ENCODE measurements at places on chromosomes 1 and 21.

DNA sequence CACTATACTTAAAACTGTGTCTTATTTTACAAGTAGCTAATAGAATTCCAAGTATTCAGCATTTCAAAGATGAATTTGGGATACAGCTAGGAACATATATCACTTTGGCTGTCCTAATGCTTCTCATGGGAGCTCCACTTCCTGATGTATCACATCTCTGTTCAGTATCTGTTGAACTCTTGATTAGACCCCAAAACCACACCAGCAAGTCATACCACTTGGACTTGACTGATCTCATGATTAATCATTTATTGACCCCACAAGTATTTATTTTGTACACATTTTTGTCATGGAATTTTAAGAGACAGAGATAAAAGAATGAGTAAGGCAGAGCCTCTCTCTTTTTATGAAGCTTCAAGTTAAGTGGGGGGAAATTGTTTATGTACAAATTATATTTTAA lies 30.0 kb downstream of the TMPRSS15 start:
- H3K4me3 ChIP-seq = no peak overlapping the region
- H3K36me3 ChIP-seq = no peaks in the 10 kb centered on the region
- H3K27me3 ChIP-seq = no peaks in the 10 kb centered on the region
- DNase-seq = no peak
- H3K27ac ChIP-seq = no peak overlapping the region

GRCh38 chr1:56816264-56816663 lies 2.9 kb downstream of the FYB2 start:
- DNase-seq = no peak
- H3K27ac ChIP-seq = no peak overlapping the region
- H3K27me3 ChIP-seq = no peaks in the 10 kb centered on the region
- H3K4me3 ChIP-seq = no peak overlapping the region
- peaks cover 13% of the 10 kb centered on the region for H3K4me1 ChIP-seq
- no peaks in the 10 kb centered on the region for H3K36me3 ChIP-seq

DNA sequence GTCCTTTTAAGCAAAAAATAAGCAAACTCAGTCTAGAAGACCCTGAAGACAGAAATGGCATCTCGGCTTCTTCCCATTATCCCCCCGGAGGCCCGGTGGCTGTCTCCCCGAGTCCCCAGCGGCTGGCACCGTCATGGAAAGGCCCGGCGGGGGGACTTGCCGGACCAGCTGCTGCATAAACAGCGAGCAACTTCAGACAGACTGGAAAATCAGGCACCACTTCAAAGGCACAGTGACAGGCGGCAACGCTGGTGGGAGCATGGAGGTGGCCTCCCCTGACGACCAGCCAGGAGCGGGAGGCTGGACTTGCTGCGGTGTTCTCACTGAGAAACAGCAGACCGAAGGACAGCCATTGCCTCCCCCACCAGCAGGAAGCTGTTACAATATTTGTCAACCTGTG lies 18.4 kb upstream of the C1QA start:
- no peaks in the 10 kb centered on the region for H3K36me3 ChIP-seq
- no peak overlapping the region for H3K4me3 ChIP-seq
- no peak for DNase-seq

GRCh38 chr1:7962636-7963377 lies 1.3 kb downstream of the PARK7 start:
- peaks cover 21% of the 10 kb centered on the region for H3K36me3 ChIP-seq
- no peak for DNase-seq
- H3K27ac ChIP-seq = no peak overlapping the region

DNA sequence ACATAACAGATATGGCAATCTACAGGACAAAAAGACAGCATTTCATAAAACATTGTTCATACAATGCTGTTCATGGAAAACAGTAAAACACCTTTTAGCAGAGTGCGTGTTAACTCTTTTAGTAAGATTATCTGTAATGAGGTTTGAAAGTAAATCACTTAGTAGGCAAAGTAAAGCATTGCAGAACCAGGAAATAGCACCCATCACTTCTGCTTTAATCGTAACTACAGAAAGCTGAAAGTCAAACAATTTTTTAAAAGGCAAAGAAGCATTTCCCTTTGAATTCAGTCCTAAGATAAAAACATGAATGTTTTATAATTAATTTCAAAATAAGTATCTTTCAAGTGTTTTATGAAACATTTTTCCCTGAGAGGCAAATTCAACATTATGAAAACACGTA lies 63.3 kb upstream of the RNF11 start:
- no peak overlapping the region for H3K27ac ChIP-seq
- H3K4me3 ChIP-seq = no peak overlapping the region
- no peaks in the 10 kb centered on the region for H3K36me3 ChIP-seq
- H3K4me1 ChIP-seq = no peaks in the 10 kb centered on the region

GRCh38 chr21:41280115-41280919 lies 36.3 kb upstream of the FAM3B start:
- DNase-seq = peak; percentile 2
- no peaks in the 10 kb centered on the region for H3K27me3 ChIP-seq
- H3K36me3 ChIP-seq = no peaks in the 10 kb centered on the region
- no peaks in the 10 kb centered on the region for H3K4me1 ChIP-seq
- no peak overlapping the region for H3K27ac ChIP-seq

DNA sequence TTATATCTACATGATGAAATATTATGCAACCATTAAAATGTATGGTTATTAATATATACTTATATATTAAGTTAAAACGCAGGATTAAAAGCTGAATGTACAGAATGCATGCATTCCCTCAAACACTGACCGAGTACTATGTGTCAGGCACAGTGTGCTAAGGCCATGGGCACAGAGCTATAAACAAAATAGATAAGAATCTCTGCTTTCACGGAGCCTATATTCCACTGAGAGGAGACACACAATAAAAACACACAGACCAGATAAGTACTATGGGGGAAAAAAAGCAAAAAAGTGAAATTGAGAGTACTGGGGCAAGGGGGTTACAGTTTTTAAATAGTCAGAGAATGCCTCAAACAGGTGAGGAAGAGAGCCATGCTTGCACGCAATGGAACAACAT lies 62.7 kb downstream of the GPATCH2 start:
- no peaks in the 10 kb centered on the region for H3K4me1 ChIP-seq
- no peaks in the 10 kb centered on the region for H3K36me3 ChIP-seq
- H3K4me3 ChIP-seq = no peak overlapping the region
- no peak for DNase-seq

DNA sequence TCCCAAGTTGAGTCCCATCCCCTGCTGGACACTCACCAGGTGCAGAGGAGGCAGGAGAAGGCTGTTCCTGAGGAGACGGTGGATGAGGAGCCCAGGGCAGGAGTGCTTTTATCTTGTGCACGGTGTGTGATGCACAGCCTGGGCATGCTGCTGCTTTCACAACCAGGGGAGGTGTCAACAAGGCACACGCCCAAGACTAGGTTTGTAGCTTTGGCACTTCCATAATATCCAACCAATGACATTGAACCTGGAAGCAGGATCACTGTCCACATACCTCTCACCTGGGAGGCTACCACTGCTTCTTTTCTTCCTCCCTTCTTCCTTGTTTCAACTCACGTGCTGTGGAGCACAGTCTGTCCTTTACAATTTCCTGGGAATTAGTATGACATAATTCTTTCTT lies at the start of gene LCE3D:
Gene LCE3D (minus strand): TSS at position 84 of the 400 bp plus-strand sequence. CDS start 580 bp downstream, outside the sequence.
- H3K4me3 ChIP-seq = no peak within 1 kb of the TSS
- no peaks in the 10 kb centered on the region for H3K4me1 ChIP-seq
- no peaks in the 10 kb centered on the region for H3K27me3 ChIP-seq
- peak; percentile 8 for DNase-seq
- no peaks in the 10 kb centered on the region for H3K36me3 ChIP-seq

GRCh38 chr1:50208756-50209155 lies 100.0 kb downstream of the ELAVL4 start:
- H3K36me3 ChIP-seq = no peaks in the 10 kb centered on the region
- H3K4me1 ChIP-seq = no peaks in the 10 kb centered on the region
- no peak for DNase-seq
- H3K27me3 ChIP-seq = no peaks in the 10 kb centered on the region

- DNase-seq = no peak
- H3K36me3 ChIP-seq = no peaks in the 10 kb centered on the region
- no peaks in the 10 kb centered on the region for H3K27me3 ChIP-seq
- no peak overlapping the region for H3K27ac ChIP-seq
- no peaks in the 10 kb centered on the region for H3K4me1 ChIP-seq
- no peak overlapping the region for H3K4me3 ChIP-seq
Observed at GRCh38 chr1:37017720-37018119, 16.6 kb downstream of the GRIK3 start.

DNA sequence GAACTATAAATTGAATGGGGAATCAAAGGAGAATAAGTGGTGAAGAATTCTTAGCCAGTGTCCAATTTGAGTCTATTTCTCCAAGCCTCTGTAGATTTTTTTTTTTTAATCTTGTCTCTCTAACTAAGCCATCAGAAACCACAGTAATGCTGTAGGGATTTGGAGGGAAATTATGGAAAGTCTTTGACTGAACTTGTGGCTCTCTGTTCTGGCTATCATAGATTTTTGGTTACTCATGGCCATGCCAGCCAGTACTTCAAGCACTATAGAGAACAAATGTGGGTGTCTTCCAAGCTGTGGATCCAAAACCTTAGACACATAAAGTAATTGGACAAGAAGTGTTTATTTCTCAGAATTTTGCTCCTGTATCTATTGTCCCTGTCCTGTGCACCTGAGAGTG lies 147.9 kb downstream of the LRRC40 start:
- no peak overlapping the region for H3K4me3 ChIP-seq
- no peak overlapping the region for H3K27ac ChIP-seq
- H3K4me1 ChIP-seq = no peaks in the 10 kb centered on the region
- DNase-seq = no peak

GRCh38 chr21:42387164-42387563 lies 8.7 kb downstream of the TMPRSS3 start:
- H3K4me3 ChIP-seq = no peak overlapping the region
- peaks cover 4% of the 10 kb centered on the region for H3K4me1 ChIP-seq
- H3K36me3 ChIP-seq = no peaks in the 10 kb centered on the region
- H3K27me3 ChIP-seq = no peaks in the 10 kb centered on the region
- no peak overlapping the region for H3K27ac ChIP-seq
- no peak for DNase-seq

DNA sequence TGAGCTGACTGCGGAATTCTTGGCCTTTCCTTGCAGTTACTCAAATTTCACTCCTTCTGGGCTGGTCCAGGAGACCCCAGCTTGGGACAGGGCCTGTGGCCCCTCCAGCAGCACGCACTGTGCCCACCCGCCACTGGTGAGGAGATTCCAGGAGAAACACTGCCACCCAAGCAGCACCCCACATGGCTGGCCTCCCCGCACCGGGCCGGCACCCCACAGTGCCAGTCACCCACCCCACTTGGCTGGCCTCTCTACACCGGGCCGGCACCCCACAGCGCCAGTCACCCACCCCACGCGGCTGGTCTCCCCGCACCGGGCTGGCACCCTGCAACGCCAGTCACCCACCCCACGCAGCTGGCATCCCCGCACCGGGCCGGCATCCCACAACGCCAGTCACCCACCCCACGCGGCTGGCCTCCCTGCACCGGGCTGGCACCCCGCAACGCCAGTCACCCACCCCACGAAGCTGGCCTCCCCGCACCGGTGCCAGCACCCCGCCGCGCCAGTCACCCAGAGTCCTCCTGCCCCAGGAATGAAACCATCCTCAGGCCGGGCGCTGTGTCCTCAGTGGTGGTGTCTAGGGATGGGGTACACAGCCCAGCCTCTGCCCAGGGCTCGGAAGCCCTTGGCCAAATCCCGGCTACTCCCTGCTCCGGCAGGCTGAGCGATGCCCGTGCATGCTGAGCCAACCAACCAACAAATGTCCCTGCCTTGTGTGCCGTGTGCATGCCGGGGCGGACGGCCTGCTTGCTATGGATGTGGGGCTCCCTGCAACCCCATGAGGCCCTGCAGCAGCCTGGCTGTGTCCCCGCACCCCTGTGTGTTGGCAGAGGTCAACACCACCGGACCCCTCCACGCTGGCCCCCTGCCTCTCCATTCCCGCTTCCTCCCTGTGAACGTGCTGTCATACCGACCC lies 38.6 kb upstream of the TSPEAR start:
- no peak for DNase-seq
- H3K36me3 ChIP-seq = no peaks in the 10 kb centered on the region
- H3K4me1 ChIP-seq = peaks cover 16% of the 10 kb centered on the region
- no peak overlapping the region for H3K4me3 ChIP-seq
- no peaks in the 10 kb centered on the region for H3K27me3 ChIP-seq
- no peak overlapping the region for H3K27ac ChIP-seq

- H3K4me1 ChIP-seq = no peaks in the 10 kb centered on the region
- no peak overlapping the region for H3K4me3 ChIP-seq
- no peaks in the 10 kb centered on the region for H3K27me3 ChIP-seq
- H3K36me3 ChIP-seq = no peaks in the 10 kb centered on the region
Observed at GRCh38 chr1:75482951-75483350, 128.0 kb downstream of the SLC44A5 start.
